ENCODE measurements at places on chromosomes 11 and 22.

- no peak for DNase-seq
Observed at GRCh38 chr22:29093501-29094300, 20.9 kb downstream of the KREMEN1 start.

DNA sequence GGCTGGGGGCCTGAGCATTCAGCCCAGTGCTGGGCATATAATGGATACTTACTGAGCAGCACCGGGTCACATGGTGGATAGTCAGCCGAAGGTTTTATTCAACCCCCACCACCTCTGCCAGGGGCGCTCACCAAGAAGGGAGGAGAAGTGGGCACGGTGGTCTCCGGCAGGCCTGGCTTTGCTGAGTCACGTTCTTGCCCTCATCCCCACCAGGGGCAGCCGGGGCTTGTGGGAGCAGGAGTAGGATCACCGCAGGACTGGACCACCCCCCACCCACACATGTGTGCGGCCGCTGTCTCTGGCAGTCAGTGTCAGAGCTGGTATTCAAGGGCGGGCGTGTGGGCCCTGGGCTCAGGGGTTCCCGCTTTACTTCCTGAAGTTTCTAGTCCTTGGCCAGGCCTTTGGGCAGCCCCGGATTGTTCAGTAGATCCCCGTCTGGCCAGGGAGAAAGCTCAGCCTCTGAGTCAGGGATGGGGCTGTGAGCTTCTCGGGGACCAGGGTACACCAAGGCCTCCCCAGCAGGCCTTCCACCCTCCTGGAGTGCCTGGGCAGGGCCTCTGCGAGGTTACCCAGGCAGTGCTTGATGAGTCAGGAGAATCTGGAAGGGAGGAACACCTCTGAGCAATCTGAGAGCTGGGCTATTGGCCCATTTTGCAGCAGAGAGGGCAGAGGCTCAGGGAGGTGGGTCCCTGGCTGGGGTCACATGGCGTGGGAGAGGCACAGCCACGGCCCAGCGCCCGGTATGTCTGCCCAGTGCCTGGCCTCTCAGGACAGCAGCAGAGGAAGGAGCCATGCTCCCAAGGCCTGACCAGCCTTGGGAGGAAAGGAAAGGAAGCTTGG, 60.6 kb downstream of the RTL6 start:
- DNase-seq, result no peak

DNA sequence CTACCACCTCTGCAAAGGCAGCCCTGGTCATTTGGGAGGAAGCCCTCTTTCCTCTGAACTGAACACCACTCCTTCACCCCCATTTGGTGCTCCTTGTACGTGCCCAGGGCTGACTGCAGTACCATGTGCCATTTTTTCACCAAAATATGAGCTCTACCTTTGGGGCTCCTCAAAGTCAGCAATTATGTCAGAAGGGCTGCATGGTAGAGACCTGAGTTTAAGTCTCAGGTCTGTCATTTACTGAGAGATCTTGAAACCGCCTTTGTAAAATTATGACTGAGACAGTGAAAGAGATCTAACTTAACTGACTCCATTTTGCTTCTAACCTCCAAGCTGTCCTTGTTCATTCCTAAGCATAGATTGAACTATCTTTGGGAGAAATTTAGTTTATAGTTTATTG, 58.0 kb downstream of the THAP12 start:
- no peak for DNase-seq

DNA sequence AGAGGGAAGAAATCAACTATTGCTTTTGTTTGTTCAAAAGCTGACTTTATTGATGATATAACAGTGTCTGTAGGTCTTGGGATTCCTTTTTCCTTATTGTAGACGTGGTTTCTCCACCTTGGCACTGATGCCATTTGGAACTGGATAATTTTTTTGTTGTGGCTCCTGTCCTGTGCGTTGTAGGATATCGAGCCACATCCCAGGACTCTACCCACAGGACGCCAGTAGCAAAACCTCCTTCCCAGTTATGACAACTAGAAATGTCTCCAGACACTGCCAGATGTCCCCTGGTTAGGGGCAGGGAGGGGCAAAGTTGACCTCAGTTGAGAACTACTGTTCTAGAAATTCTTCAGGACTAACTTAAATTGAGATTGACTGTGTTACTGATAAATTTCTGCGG, 45.8 kb downstream of the ZNRF3 start:
- no peak for DNase-seq

DNA sequence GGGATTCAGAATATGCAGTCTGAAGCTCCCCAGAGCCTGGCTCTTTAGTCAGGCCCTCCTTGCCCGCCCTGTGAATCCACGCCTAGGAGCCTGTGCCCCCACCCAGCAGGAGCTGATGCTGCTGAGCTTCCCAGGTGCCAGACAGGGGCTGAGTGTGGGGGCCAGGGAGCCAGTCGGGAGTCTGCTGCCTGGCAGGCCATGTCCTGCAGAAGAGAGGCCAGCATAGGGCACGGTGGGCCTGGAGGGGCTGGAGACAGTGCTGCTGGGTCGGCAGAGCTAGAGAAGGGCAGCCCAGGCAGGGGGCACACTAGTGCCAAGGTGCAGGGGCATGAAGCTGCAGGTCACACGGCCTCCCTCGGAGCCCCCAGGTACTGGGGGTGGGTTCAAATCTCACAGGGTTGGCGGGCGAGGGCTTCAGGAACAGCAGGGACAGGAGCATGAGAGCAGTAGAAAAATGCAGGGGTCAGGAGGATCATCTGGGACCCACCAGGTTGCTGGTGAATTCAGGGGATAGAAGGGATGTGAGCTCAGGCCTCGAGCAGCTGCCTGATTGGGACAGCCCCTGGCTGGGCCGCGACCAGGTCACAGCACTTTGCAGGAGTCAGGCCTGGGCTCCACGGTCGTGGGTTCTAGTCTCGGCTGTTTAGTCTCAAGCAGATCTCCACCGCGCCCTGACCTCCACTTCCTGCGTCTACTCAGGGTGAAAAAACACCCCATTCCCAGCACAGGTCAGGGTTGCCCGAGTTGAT, 4.1 kb upstream of the SEPTIN5 start:
- DNase-seq, result no peak

- no peak for DNase-seq
Observed at GRCh38 chr11:110571081-110571720, 141.0 kb downstream of the ARHGAP20 start.

- no peak for DNase-seq
Observed at GRCh38 chr11:130478881-130479280, 30.4 kb downstream of the ADAMTS15 start.

DNA sequence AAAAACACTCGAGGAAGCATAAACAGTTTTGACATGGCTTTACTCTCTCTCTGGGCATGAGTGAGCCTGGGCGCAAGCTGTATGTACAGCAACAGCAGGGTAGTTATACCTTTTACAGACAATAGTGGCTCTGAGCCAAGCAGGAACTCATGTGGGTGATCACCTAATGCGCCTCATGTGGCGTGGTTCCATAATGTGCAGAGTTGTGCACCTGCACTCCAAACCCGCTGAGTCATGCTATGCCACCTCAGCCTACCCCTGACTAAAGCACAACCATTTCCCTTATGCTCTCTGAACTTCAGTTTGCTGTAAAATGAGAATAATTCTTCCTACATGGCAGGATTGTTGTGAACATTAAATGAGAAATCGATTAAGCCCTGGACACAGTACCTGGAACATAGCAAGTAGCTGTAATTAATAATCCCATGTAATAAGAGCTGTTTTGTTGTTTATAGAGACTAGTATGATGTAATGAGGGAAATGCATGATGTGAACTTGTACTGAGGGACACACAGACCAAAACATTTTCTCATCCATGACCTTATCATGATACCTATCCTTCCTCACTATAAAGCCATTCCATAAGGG, 71.6 kb downstream of the CCDC34 start:
- no peak for DNase-seq

GRCh38 chr11:82539669-82540068, 194.0 kb downstream of the FAM181B start:
- no peak for DNase-seq

GRCh38 chr11:10540546-10540914, 457 bp downstream of the RNF141 start:
- no peak for DNase-seq

DNA sequence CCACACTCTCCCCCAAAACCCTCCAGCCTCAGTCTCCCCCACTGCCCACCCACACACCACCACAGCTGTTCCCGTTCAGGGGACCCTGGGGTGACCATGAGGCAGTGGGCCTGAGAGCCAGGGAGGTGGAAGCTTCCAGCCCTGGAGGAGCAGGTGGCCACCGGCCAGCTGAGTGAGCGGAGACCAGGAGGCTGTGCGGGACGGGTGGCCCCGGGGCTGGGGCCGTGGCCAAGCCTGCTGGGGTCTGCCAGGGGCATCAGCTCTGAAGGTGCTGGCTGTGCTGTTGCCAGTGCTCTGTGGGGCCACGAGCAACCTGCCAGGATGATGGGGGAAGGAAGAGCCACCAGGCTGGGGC, 26.0 kb downstream of the OSBPL5 start:
- DNase-seq, result no peak

GRCh38 chr11:30585125-30585891, 845 bp downstream of the MPPED2 start:
- no peak for DNase-seq

- DNase-seq, result no peak
Observed at GRCh38 chr22:27868732-27869282, 50.2 kb downstream of the PITPNB start.

- no peak for DNase-seq
Observed at GRCh38 chr11:12642040-12642439, 32.2 kb upstream of the TEAD1 start.

DNA sequence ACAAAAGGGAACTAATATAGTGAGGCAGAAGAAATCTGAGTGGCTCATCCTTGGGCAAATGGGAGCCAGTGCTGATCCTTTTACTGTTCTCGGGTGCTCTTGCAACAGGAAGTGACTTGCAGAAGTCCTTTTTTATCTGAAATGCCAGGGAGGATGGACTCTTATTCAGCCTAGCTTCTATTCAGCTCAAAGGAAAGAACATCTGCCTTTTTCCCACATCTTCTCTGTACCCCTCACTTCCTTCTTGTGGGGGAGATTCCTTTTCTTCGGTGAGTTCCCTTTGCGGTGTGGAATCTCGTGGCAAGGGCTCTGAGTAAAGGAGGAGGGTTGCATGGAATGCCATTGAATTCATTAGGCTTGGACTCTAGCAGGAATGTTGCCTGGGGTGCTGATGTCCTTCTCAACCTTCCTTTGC, 76.2 kb downstream of the ZBTB16 start:
- no peak for DNase-seq

GRCh38 chr22:24191381-24191841, 10.1 kb downstream of the SUSD2 start:
- DNase-seq, result no peak

DNA sequence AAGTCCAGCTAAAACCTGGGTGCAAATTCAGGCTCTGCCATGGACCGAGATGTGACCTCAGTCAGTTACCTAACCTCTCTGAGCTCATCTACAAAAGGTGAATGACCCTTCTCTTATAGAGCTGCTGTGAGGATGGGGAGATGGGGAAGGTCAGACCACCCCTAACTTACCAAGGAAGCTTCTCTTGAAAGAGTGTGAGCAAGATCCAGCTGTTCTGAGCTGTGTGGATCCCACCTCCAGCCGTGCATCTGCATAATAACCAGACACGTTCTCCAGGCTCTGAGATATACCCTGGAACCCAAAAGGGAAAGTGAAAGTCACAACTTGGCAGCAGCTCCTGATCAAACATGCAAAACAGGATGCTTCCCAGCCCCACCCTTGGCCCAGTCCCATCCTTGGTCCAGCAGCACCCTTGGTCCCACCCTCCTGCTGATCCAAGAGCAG, at the start of gene APOL3:
Gene APOL3 (minus strand): TSS at position 257 of the 444 bp plus-strand sequence. CDS start 11,700 bp downstream, outside the sequence.
- DNase-seq, result no peak

DNA sequence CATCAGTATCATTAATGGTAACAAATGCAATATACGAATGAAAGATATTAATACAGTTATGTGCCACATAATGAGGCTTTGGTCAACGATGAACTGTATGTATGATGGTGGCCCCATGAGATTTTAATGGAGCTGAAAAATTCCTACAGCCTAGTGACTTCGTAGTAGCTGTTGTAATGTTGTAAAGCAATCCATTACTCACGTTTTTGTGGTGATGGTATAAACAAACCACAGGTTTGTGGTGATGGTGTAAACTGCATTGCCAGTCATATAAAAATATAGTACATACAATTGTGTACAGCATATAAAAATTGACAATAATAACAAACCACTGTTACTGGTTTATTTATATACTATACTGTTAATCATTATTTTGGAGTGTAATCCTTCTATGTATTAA, 27.4 kb upstream of the GRIA4 start:
- no peak for DNase-seq

DNA sequence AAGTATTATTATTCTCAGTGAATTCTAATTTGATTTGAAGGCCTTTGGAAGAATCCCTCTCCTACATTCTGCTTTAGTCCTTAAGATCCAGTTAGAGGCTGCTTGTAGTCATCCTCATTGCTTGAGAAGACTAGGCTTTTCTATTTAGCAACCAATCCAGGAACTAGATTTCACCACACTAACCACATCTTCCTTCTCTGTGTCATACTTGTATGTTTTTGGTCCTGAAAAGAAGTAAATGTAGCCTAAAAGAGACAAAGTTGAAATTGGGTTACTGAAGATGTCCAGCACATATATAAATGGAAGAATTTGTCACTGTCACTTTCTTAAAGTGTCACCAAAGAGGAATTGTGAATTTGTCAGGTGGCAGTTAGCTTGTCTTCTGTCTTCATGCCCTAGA, 46.6 kb upstream of the MMP7 start:
- DNase-seq, result no peak

DNA sequence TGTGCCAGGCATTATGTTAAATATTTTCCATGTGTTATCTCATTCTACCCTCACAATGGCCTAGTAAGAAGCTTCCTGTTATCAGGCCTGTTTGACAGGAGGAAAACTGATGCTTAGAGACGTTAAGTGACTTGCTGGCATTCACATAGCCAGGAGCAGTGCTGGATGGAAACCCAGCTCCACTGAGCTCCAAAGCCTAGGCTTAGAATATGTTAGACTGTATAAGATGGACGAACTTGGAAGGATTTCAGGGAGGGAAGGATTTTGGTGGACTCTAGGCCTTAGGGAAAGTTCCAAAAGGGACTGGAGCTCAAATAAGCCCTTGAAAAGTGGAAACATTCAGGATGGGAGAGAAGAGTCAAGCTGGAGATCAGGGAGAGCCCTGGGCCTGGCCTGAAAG, 2.1 kb downstream of the CD44 start:
- DNase-seq, result no peak

GRCh38 chr22:32707971-32708370, 93.5 kb upstream of the TIMP3 start:
- no peak for DNase-seq

DNA sequence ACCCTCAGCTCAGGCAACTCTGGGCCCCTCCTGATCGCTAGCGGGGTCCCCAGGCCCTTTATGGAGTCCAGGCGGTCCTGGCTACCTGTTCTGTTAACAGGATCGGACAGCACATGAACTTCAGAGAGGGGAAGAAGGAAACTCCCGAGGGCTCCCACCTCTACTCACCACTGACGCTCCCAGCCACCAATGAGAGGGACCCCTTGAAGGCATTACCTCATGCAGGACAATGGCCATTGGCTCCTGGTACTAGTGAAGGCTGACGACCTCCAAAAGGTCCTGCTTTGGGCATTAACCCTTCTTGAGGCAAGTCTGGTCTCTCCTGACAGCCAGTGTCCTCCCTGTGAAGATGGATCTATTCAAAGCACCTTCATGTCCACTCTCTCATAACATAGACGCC, 71.5 kb upstream of the LMO1 start:
- DNase-seq, result no peak

- DNase-seq, result no peak
Observed at GRCh38 chr22:29716814-29717545, 2.8 kb upstream of the CABP7 start.

Data from activated CD4-positive, alpha-beta T cell treated with anti-CD3 and anti-CD28 coated beads for 24 hours (primary cell).